ENCODE measurements at places on chromosomes 1 and 21.

GRCh38 chr1:192810253-192810880 lies 1.5 kb downstream of the RGS2 start:
- no peak for DNase-seq

GRCh38 chr1:228373004-228373680 lies 33.5 kb downstream of the TRIM11 start:
- no peak for DNase-seq

DNA sequence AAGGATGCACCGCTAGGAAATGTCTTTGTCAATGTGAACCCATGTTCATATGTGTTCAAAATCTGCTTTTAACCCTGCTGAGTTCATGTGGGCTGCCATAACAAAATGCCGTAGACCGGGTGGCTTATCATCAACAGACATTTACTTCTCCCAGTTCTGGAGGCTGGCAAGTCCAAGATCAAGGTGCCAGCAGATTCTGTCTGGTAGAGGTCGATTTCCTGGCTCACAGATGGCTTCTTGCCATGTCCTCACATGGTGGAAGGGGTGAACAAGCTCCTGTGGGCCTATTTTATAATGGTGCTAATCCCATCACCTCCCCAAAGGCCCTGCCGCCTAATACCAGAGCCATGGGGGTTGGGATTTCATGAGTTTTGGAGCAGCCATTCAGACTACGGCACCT lies 4.6 kb upstream of the CDCP2 start:
- DNase-seq = no peak

DNA sequence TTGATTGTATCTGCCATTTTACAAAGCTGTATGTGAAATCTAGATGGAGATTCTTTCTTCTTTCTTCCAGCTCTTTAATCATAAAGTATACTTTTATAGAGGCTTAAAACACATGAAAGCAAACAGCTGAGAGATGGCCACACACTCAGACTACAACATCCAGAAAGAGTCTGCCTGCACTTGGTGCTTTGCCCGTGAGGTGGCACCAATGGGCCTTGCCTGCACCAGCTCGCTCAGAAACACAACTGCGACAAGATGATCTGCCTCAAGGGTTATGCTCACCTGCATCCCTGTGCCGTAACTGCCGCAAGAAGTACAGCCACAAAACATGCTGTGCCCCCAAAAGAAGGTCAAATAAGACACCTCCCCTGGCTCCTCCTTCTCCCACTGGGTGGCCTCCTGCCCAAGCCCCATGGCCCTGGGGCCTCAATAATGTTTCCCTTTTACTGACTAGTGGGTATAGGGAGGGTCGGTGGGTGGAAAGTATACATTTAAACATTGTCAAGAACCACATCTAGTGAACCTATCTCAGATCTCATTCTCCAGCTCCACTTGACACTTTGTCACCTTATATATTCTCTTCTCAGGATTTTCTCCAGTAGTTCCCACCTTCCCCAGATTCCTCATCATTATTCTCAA lies 66.7 kb upstream of the ANGPTL3 start:
- peak; percentile 64 for DNase-seq

DNA sequence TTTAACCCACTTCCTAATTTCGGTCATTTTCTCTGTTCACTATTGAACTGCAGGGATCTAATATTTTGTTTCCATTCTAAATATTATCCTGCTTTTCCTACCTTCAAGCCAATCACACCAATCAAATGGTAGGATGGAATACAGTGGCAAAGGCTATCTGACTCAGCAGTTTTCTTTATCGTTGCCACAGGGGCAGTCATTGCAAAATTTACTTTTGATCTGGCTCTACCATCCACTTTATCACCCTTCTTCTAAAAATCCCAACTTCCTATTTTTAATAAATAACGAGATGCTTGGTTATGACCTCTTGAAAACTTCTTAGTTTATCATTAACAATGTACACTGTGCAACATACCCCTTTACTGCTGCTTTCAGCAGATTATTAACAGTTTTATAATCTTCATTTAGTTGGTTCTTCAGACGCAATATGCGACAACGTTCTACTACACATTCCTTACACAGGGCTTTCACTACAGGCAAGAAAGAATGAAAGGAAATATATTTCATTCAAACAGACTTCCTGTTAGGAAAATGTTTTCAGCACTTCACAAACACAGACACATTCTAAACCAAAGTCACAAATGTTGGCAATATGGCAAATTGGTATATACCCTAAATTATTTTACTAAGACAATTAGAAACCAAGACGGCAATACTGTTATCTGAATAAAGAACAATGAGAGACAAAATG lies 52.3 kb upstream of the RAP1GAP start:
- DNase-seq = no peak

GRCh38 chr1:85196358-85196757 lies 4.5 kb downstream of the SYDE2 start:
- no peak for DNase-seq

DNA sequence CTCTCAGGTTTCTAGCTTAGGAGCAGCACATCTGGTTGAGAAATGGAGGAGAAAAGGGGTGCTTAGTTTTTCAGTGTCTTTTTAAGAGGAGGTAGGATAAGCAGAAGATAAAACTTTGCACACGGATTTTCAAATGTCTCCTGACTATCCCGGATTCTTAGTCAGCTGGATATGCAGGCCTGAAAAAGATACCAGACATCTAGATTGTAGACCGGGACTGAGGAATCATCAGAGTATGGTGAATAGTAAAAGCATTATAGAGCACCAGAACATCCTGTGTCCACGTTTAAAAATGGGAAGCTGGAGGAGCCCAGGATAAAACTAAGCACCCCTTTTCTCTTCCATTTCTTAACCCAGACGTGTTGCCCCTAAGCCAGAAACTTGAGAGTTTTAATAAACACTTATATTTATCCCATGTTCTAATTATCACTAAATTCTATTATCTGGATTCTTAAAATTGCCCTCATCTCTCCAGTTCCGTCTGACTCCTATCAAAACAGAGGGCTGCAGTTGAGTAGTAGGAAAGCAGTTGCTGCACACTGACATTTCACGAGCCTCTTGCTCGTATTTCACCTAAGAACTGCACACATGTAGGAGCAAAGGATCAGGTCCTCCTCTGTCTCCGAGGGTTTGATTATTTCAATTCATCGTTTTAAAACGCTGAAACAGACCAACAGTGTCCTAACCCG lies 609 bp downstream of the PIGK start:
- peak; percentile 16 for DNase-seq

Measured in brain microvascular endothelial cell (primary cell).